ENCODE measurements at places on chromosomes 11 and 22. TPM values are rescaled to one million over a fixed set of nuclear protein-coding genes. Genes with fewer than 3 reads are reported as not detected.

HBG2 gene
- total RNA-seq, result not detected

OR5AK2 gene
- total RNA-seq, result not detected

KBTBD3 gene
- total RNA-seq, result 4.2 TPM

NXPE4 gene
- total RNA-seq, result not detected

MISFA gene
- 0.36 TPM for total RNA-seq

RASL10A gene
- 0.12 TPM for total RNA-seq

SNX32 gene
- 2.1 TPM for total RNA-seq

SPTBN2 gene
- 78.9 TPM for total RNA-seq

DNA sequence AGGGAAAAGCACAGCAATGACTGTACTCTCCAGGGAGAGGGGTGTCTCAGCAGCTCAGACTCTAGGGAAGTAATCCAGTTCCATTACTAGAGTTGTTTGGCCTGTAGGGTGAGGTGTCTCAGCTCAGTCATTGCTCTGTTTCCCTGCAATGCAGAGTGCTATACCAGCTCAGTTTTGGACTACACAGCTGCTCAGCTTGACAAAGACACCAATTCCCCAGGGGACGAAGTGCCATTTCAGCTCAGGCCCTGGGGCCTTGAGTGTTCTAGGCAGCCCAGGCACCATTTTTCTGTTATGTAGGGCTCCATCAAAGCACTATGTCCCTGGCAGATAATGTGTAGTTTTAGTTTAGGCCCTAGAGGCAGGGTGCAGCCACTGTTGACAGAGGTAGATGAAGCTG lies 18.2 kb downstream of the CALCB start:
- DNase-seq, result no peak

GRCh38 chr11:31797190-31798056 lies 13.7 kb downstream of the PAX6 start:
- no peak for DNase-seq

DNA sequence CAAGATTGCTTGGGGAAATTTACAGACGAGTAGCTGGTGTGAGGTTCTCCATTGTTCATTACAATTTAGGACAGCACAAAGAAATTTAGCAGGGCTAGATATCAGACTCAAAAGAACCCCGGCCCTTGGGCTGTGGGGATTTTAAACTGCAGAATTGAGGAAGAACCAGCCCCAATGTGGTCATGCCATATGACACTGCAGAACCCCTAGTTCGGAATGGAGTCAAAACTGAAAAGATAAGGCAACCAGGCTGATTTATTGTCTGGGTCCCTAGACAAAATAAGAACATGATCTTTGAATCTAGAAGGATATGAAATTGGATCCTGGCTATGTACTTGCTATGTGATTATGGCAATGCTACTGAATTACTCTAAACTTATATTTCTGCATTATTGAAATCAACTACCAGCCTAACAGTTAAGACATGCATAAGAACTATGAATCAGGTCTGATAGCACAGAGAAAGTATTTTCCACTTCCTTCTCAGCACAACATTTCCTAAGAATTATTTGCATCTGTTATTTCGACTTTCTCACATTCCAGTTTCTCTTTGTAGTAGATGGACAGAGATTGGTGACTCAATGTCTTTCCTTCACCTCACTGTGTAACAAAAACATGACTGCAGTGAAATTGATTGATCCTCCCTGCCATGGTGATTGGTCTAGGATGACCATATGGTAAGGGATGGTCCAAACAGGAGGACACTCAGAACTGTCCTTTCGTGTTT lies 13.2 kb downstream of the MMP3 start:
- DNase-seq, result no peak

DNA sequence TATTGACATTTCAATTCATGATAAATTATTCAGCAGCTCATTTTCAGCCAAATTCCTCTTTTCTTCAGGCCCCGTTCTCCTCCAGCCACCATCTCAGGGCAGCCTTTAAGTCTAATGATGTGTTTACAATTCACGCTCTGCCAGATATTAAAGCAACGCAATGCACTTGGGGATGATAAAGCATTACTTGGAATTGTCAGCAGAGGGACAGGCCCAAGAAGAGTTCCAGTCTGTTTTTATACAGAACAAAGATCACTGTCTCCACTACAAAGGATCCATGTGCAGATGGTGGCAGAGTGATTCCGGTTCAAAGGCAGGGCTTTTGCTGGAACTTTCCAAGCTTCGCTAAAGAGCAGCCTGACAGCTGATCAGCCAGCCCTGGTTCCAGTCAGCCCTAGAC lies 13.6 kb upstream of the GALNT18 start:
- DNase-seq, result no peak

DNA sequence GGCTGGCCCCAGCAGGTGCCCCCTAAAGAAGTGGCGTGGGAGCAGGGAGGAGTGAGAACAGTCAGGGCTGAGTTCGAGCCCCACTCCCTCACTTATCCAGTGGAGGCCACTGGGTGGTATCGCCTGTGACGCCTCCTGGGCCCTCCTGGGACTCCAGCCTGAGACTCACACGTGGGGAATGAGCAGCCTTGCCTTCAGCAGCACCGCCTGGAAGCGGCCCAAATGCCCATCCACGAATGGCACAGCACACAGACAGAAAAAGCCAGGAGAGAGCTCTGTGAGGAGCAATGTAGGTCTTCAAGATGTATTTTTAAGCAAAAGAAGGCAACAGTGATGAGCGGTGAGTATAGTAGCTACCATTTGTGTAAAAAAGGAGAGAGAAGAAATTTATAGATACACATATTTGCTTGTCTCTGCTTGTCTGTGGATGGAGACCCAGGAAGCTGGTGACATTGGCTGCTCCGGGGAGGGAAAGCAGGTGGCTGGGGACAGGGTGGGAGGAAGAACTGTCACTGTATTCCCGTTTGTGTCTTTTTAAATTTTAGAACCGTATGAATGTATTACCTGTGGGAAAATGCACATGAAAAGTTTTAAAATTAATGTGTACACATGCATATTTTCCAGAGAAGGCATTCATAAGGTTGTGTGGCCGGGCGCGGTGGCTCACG lies 13.2 kb downstream of the KCNJ4 start:
- DNase-seq, result no peak

DNA sequence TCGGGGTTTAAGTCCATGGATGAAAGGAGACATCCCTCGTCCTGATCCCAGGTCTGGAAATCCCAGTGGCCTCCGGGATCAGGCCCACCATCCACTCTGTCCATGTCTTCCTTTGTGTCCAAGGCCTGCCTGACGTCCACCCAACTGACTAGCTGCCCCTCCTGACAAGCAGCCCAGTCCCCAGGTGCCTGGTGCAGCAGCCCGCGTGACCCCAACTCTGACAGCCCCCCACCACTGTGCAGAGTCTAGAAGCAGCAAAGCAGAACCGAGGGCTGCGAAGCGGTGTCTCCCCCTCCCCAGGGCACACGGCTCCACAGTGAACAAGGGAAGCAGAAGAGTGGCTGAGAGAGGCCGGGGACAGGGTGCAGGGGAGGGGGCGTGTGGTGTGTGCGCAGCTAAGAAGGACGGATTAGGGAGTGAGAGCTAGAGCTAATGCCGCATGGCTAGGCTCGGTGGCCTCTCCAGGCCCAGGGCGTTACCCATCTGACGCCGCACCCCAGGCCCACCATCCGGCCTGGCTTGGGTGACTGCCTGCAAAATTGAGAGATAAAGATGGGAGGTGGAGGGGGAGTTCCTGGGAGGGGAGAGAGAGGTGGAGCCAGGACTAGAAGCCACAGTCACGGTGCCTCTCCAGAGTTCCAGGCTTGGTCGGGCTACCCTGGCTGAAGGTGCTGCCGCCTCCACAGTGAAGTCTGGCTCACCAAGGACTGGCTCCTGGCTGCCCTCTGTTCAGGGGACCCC lies 16.6 kb upstream of the BAIAP2L2 start:
- no peak for DNase-seq

GRCh38 chr11:133570376-133570775 lies 38.1 kb upstream of the OPCML start:
- no peak for DNase-seq

DNA sequence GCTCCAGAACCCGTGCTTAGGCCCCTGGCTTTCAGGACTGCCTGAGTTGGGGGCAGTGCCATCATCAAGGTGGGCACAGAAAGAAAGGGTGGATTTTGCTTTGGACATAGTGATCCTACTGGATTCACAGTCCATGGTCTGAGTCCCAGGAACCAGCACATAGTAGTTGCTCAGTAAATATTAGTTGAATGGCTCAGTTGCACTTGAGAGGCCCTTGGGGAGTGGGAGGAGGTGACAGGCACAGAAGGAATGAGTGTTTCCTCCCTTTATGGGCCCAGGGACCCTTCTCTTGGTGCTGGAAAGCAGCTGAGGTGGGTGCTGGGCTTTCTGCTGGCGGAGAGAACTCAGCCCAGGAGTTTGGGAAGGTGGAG lies 16.6 kb downstream of the ARHGEF17 start:
- no peak for DNase-seq

DNA sequence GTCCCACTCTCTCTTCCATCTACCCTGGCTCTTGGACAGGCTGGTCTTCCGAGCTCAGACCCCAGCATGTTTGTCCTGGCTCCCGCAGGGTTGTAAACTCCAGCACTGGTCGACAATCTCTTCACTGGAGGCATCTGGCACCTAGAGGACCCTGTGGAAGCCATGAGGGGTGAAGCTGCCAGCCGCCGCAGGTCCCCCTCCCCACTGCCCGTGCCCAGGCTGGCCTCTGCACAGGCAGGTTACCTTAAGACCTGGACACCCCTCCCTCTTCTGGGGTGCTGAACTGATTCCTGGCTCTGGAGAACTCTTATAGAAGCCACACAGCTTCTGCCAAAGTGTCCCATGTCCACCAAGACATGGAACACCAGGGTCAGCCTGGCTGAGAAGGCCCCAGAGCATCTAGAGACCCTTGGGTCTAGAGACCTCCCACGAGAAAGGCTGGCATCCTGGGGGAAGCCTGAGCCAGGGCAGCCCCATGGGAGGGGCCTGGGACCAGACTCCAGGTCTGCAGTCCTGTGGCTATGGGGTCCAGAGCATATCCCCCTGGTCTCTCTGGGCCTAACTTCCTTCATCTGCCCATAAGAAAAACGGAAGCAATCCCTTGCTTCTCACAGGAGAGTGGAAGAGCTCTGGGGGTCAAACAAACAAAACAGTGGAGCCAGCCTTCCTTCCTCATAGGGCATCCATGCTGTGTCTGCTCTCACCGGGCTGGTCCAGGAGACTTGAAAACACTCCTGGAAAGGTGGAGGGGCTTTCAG lies 30.6 kb downstream of the LMO1 start:
- DNase-seq, result no peak

DNA sequence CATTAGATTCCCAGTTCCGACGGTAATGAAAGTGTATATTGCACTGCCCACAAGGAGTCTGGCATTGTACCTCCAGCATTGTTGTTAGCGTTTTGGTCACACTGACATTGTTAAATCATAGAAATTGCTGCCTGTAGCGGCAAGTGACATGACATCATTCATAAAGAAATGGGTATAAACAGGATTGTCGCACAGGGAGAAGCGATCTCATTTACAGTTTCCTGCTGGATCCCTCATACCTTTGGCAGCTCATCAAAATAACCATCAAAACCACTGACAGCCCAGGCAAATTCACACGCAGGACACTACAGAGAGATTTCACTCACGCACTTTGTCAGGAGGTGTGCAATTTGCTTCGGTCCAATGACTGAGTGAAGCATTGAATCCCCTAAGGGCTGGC lies 3.5 kb downstream of the HTR3B start:
- no peak for DNase-seq

GRCh38 chr22:50737728-50738648 lies at the start of gene ACR:
TSS of gene ACR (plus strand) at chr22:50738204. CDS start at chr22:50738236, 32 bp downstream.
- no peak for DNase-seq

DNA sequence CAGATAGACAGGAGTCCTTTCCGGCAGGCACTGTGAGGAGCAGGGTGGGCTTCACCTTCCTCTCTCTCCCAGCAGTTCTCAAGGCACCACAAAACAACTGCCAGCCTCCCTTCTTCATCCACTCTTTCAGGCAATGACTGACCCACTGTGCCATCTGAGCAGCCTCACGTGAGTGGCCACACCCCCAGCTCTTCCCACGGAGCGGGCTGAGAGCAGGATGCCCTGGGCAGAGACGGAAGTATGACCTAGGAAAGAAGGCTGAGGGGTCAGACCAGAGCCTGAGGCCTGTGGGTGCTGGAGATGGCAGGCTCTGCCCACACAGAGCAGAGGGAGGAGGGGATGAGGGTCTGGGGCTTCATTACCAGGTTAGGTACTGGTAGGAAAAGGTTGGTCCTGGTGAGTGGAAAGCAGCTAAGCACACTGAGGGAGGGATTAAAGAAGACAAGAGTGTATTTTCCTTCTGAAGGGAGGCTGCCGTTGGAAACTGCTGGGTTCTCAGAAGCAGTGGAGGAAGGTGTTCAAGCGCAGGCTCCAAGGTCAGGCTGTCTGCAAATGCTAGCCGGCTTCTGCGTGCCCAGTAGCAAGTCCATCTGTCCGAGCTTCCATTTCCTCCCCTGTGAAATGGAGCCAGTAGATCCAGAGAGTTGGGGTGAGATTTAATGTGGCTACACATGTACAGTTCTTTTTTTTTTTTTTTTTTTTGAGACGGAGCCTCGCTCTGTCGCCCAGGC lies 4.6 kb downstream of the NLRP6 start:
- no peak for DNase-seq

DNA sequence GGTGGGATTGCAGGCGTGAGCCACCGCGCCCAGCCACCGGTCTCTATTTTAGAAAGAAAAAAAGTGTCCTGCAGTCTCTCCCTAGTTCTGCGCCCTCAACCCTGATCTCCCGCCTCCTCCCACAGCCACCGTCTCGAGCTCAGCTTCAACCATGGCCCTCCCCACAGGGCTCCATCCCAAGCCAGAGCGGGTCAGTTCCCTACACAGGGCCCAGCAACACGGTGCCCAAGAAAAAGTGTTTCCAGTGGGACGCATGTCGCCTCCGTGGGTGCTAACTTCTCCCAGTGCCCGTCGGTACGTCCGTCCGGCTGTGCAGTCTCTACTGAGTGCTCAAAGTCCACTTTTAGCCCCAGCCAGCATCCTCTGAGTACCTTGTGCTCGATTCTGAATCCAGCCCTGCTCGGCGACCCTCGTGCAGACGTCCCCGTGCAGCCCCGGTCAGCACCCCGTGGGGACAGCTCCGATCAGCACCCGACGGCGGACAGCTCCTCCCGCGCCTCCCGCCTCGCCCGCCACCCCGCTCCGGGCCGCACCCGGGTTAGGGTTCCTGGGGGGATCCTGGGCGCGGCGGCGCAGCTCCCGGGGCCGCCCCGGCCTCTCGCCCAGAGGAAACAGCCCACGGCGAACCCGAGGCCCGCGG lies 657 bp upstream of the MAPK8IP2 start:
- no peak for DNase-seq

GRCh38 chr11:110086892-110087309 lies 6.3 kb upstream of the ZC3H12C start:
- DNase-seq, result peak; percentile 74

- no peak for DNase-seq
Measured at GRCh38 chr11:65112546-65113360, 1.1 kb downstream of the TM7SF2 start.

- no peak for DNase-seq
Measured at GRCh38 chr11:61083601-61084147, 18.6 kb upstream of the CD5 start.

- no peak for DNase-seq
Measured at GRCh38 chr11:38123673-38124072, 1525.6 kb upstream of the RAG2 start.

- DNase-seq, result no peak
Measured at GRCh38 chr22:24327832-24328231, 57.2 kb downstream of the SPECC1L start.

Measured in epithelial cell of proximal tubule (primary cell).